GDM1 (cell line): ENCODE measurements at places on chromosomes 5 and 9.

- DNase-seq: no peak
Observed at GRCh38 chr5:14778792-14779070, 92.8 kb downstream of the ANKH start.

- no peak for DNase-seq
Observed at GRCh38 chr5:5437227-5438172, 15.0 kb downstream of the ICE1 start.

DNA sequence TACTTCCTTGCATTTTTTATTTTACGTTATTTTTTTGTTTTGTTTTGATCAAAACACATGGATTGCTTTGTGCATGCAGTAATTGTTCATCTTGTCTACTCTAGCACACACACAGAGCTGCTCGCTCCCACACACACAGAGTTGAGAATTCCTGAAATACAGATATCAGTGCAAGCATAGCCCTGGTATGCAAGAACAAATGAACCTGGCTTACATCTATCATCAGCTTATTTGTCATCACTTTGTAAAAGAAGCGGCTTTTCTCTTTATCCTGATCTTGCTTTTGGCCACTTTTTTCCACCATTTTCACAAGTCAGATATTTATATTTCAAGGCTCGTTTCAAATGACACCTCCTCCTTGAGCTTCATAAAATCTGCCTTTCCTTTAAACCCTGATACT, 1435.7 kb downstream of the MAT2B start:
- DNase-seq: no peak

DNA sequence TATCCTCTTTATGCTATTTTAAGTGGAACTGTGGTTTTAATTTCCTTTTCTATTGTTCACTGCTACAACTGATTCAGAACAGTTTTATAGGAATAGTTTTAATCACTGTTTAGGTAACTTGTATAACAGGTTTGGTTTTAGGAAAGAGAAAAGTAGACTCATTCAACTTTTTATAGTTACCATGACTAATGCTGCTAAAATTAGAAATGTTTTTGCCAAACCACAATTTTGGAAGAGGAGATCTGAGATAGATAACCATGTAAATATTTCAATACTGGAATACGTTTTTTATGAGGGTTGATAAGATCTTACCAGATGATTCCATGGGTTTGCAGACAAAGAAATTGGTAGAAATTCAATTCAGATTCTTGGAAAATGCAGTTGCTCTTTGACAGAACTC, 404.6 kb upstream of the ARRDC3 start:
- DNase-seq: no peak

- DNase-seq: no peak
Observed at GRCh38 chr5:110478895-110479294, 247.6 kb downstream of the TMEM232 start.

DNA sequence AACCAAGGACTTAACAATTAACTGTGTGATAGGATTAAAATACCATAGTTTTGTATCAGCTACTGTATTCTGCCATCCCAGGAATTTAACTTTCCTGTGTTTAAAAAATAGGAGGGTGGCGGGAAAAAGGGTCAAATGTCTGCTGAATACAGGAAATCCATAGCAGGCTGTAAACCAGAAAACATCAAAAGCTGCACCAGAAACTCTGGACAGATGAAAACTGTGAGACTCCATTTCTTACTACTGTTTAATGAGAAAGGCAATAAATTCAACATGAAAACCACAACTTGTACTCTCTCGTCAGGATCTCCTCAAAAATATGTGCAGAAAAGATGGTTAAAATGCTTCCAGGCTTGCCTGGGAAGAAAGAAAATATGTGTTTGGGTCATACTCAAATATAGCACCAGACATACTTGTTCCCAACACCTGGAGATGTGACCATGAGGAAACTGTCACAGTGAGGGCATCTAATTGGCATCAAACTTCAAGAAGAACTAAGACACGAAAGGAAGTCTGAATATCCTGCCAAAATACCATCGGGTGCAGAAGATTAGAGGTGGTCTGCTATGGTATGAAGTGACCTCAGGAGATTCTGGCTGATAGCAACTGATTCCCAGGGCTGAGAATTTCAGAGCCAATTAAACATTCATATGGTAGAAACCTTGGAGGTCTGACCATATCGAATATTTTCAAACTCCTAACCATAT, 164.7 kb upstream of the TARS1 start:
- no peak for DNase-seq

GRCh38 chr5:102077920-102078319, 218.2 kb downstream of the SLCO4C1 start:
- no peak for DNase-seq

DNA sequence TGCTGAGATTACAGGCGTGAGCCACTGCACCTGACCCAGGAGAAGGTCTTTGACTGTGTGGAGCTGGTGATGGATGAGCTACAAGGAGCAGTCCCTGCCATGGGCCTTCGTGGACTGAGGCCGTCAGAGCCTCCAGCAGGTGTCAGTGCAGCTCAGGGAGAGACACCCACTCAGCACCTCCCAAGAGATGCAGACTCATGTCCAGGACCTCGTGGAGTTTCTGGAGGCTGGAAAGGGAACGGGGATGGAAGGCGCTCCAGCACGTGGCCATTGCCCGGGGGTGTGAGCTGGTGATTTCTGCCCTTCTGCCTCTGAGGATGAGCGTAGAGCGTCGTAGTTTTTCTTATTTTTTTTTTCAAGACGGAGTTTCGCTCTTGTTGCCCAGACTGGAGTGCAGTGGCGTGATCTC, 9.5 kb downstream of the TOR4A start:
- no peak for DNase-seq

DNA sequence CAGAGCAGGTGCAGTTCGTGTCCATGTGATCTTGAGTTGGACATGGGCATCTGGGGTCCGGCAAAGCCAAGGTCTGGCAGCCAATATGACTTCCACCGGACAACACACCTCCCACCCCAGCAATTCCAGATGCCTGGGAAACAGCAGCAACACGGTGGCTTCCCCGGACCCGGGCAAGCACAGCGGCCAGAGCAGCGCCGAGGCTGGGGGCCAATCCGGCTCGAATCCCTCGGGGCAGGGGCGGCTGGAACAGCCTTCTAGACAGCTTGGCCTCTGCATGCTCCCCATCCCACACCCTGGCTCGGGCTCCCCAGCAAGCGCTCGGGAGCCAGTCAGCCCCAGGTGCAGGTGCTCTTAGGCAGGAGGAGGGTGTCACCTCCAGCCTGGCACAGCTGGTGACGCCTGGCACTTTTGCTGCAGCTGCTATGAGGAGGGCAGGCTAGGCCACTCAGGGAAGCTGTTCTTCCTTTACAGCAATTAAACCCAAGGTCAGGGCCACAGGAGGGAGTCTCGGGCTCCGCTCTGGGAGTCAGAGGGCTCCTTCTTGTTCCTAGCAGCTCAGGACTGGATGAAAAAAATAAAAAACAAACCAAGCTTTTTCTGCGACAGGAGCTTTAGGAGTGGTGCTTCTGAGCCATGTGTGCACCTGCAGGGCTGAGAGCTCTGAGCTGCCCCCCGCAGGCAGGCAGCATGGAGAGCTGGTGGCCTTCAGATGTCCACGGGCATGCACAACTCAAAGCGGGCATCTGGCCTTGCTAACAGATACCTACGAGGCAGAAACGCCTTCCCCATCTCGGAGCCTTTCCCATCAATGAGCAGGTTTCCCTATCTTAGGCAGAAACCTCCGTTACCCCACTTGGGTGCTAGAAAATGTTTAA, 28.2 kb downstream of the DBH start:
- DNase-seq: no peak

DNA sequence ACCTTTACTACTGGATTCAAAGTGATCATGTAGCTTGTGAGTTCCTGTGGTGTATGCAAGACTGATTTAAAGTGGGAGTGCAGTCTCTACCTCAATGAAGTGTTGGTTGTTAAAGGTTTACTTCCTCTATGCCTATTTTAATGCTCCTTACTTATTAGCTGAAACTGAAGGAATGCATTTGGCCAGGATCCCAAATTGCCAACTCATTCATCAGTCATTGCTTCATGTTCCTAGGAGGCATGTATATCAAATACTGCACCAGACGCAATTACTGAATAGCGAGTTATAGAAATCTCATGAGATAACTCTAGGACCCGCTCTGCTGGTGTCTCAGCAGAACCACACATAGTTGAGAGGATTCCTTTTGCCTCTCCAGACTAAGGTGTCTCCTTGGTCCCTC, 143.0 kb upstream of the RPS23 start:
- DNase-seq: no peak

GRCh38 chr9:133490865-133491655, 12.2 kb upstream of the SLC2A6 start:
- no peak for DNase-seq

DNA sequence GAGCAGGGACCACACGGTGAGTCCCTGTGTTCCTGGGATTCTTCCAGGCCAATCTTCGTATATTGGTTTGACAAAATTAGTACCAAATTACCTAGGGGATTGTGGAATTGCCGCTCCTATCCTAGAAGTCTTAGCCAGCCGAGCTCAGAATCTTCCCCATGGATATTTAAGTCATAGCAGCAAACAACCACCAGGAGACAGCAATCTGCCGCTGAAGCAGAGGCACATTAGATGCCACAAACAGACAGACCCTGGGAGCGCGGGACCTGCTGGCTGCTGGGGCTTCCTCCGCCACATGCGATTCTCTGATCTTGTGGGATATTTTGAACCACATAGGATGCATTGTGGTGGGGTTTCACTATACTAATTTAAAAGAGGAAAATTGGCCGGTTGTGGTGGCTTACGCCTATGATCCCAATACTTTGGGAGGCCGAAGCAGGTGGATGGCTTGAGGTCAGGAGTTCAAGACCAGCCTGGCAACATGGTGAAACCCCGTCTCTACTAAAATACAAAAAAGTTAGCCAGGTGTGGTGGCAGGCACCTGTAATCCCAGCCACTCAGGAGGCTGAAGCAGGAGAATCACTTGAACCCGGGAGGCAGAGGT, 31.7 kb upstream of the ZBTB43 start:
- no peak for DNase-seq

DNA sequence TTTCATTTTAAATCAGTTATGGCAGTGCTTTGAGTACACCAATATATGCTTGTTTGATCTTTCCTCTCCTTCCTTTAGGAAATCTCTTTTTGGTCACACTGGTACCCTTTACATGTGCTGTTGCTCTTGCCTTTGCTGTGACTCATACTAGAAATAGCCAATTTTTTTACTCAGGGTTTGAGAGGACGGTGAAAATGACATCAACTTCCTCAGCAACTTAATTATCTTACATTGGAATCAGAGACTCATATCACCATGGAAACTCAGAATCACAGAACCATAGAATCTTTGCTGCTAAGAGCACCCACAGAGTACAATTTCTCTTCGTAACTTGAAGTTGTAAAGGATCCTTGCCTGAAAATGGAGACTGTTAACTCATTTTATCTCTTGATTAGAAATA, 13.8 kb upstream of the ZNF300 start:
- DNase-seq: no peak

GRCh38 chr5:30039379-30039778, 1154.1 kb upstream of the CDH6 start:
- DNase-seq: no peak

GRCh38 chr9:93181672-93182435, 2.1 kb upstream of the WNK2 start:
- DNase-seq: no peak
